Activated B cell treated with CpG ODN at 0.5 μM for 24 hours (primary cell): ENCODE measurements at places on chromosomes 1 and 21. TPM values are rescaled to one million over a fixed set of nuclear protein-coding genes. Genes with fewer than 3 reads are reported as not detected.

GRCh38 chr1:12532405-12533315 lies 85.3 kb downstream of the DHRS3 start:
- no peaks in the 10 kb centered on the region for H3K27me3 ChIP-seq
- H3K27ac ChIP-seq = no peak overlapping the region
- H3K4me1 ChIP-seq = no peaks in the 10 kb centered on the region
- no peak for DNase-seq
- peaks cover 9% of the 10 kb centered on the region for H3K36me3 ChIP-seq

GRCh38 chr1:228935855-228936727 lies 200.8 kb downstream of the RHOU start:
- no peaks in the 10 kb centered on the region for H3K36me3 ChIP-seq
- H3K4me3 ChIP-seq = no peak overlapping the region
- DNase-seq = no peak
- no peak overlapping the region for H3K27ac ChIP-seq

- H3K36me3 ChIP-seq = no peaks in the 10 kb centered on the region
- H3K4me3 ChIP-seq = no peak overlapping the region
- no peak for DNase-seq
Measured at GRCh38 chr1:68384872-68385411, 64.8 kb downstream of the RPE65 start.

GRCh38 chr1:43992232-43992995 lies 1.0 kb downstream of the CCDC24 start:
- H3K36me3 ChIP-seq = peaks cover 2% of the 10 kb centered on the region
- no peaks in the 10 kb centered on the region for H3K27me3 ChIP-seq
- H3K4me1 ChIP-seq = peaks cover 36% of the 10 kb centered on the region
- DNase-seq = no peak

DNA sequence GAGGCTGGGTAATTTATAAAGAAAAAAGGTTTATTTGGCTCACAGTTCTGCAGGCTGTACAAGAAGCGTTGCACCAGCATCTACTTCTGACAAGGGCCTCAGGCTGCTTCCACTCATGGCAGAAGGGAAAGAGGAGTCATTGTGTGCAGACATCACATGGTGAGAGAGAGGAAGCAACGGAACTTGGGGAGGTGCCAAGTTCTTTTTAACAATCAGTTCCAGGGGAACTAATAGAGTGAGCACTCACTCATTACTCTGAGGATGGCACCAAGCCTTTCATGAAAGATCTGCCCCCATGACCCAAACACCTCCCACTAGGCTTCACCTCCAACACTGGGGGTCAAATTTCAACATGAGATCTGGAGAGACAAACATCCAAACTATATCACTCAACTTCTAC lies 77.2 kb downstream of the DDAH1 start:
- peaks cover 4% of the 10 kb centered on the region for H3K36me3 ChIP-seq
- H3K4me1 ChIP-seq = no peaks in the 10 kb centered on the region
- H3K4me3 ChIP-seq = no peak overlapping the region
- H3K27ac ChIP-seq = no peak overlapping the region

DNA sequence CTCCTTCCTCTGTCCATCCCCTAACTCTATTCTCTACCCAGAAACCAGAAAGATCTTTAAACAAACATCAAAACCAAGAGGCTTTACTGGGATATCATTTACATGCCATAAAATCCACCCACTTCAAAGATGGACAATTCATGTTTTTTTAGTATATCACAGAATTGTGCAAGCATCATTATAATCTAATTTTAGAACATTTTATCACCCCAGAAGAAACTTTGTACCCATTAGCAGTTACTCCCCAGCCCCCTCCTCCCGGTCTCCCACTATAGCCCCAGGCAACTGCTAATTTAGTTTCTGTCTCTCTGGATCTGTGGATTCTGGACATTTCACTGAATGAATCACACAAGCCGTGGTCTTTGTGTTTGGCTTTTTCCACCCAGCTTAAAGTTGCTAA lies 4.8 kb upstream of the SELENON start:
- no peak for DNase-seq
- H3K27me3 ChIP-seq = no peaks in the 10 kb centered on the region
- no peak overlapping the region for H3K27ac ChIP-seq
- H3K4me3 ChIP-seq = no peak overlapping the region

DNA sequence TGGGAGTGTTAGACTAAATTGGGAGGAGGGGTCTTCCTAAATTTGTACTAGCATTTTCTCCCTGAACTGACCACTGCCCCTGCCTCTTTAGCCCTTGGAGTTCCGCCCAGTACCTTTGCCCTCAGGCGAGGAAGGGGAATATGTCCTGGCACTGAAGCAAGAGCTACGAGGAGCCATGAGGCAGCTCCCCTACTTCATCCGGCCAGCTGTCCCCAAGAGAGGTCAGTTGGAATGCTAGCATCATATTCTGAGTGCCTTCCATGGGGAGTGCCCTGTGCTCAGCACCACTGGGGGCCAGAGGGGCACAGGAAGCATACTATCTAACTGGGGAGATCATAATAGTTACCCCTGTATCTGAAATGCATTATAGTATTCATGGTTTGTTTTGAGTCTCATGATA lies 10.7 kb downstream of the POLR3GL start:
- H3K4me3 ChIP-seq = no peak overlapping the region
- no peak overlapping the region for H3K27ac ChIP-seq
- H3K27me3 ChIP-seq = no peaks in the 10 kb centered on the region
- no peak for DNase-seq
- H3K4me1 ChIP-seq = peaks cover 2% of the 10 kb centered on the region
- H3K36me3 ChIP-seq = peaks cover 12% of the 10 kb centered on the region

- peaks cover 89% of the 10 kb centered on the region for H3K36me3 ChIP-seq
- peaks cover under 1% of the 10 kb centered on the region for H3K4me1 ChIP-seq
- no peak for DNase-seq
- no peak overlapping the region for H3K27ac ChIP-seq
- H3K27me3 ChIP-seq = no peaks in the 10 kb centered on the region
Measured at GRCh38 chr1:169866577-169866976, 27.1 kb downstream of the SCYL3 start.

DNA sequence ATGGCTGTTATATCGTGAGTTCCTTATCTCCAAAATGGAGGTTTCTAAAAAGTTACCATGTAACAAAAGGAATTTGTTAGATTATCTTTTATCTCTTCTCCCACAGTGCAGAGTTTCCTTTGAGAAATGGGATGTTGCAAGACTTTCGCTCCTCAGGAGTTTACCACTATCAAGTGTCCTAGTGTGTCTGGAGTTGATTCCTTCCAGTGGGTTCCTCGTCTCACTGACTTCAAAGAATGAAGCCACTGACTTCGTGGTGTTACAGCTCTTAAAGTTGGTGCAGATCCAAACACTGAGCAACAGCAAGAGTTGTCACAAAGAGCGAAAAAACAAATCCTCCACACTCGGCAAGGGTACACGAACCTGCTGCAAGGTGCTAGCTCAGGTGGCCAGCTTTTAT lies 37.0 kb downstream of the SPAG17 start:
- H3K36me3 ChIP-seq = no peaks in the 10 kb centered on the region
- no peak overlapping the region for H3K4me3 ChIP-seq
- H3K27ac ChIP-seq = no peak overlapping the region
- DNase-seq = no peak
- no peaks in the 10 kb centered on the region for H3K4me1 ChIP-seq
- peaks cover 2% of the 10 kb centered on the region for H3K27me3 ChIP-seq

DNA sequence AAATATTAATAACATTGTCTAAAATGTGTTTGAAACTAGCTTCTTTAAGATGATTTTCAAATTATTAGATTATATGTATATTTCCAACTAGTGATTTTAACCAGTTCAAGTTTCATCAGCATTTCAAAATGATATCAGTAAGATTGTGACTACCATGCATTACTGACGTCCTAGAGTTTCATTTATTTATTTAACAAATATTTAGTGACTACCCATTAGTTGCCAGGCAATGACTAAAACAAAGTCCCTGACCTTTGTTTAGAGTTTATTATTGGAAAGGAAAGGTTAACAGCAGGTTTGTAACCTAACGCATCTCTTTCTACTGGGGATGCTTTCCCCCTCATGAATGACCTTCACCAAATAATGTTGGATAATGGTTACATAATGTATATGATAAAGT lies 7.6 kb upstream of the C4BPB start:
- no peak overlapping the region for H3K27ac ChIP-seq
- peaks cover 5% of the 10 kb centered on the region for H3K4me1 ChIP-seq
- H3K36me3 ChIP-seq = no peaks in the 10 kb centered on the region

DNA sequence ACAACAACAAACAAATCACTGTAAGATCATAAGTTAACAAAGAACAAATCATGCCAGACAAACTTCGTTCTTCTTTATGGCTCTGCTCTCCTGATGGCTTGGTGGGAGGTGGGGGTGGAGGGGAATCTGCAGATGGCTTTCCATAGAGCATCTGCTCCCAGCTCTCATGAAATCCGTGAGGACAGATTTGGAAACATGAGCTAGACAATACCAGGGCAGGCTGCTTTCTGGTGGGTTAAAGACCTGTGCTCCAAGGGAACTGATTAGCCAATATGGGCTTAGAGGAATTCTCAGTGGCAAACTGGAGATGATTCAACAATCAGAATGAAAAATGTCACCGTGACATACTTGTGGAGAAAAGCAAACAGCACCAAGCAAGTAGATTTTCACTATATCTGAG lies 69.4 kb upstream of the TLR5 start:
- no peak overlapping the region for H3K4me3 ChIP-seq
- peaks cover 10% of the 10 kb centered on the region for H3K27me3 ChIP-seq
- no peaks in the 10 kb centered on the region for H3K4me1 ChIP-seq
- no peak for DNase-seq
- H3K27ac ChIP-seq = no peak overlapping the region
- H3K36me3 ChIP-seq = no peaks in the 10 kb centered on the region

GRCh38 chr1:181508486-181509165 lies 25.3 kb downstream of the CACNA1E start:
- H3K4me1 ChIP-seq = peaks cover 56% of the 10 kb centered on the region
- peak overlapping the region; percentile 67 for H3K4me3 ChIP-seq
- H3K27me3 ChIP-seq = no peaks in the 10 kb centered on the region
- H3K27ac ChIP-seq = peak overlapping the region; percentile 85
- no peak for DNase-seq
- H3K36me3 ChIP-seq = no peaks in the 10 kb centered on the region

- H3K36me3 ChIP-seq = no peaks in the 10 kb centered on the region
- peak within 1 kb of the TSS; percentile 87 for H3K27ac ChIP-seq
- H3K27me3 ChIP-seq = no peaks in the 10 kb centered on the region
- peak within 1 kb of the TSS; percentile 93 for H3K4me3 ChIP-seq
- peak; percentile 96 for DNase-seq
Measured at GRCh38 chr1:40665335-40666171, at the start of gene RIMS3. TSS of gene RIMS3 (minus strand) at chr1:40665682. CDS start at chr1:40641925, 23,757 bp downstream.

GRCh38 chr1:19096036-19096833 lies 113.8 kb downstream of the UBR4 start:
- no peaks in the 10 kb centered on the region for H3K27me3 ChIP-seq
- H3K36me3 ChIP-seq = peaks cover 99% of the 10 kb centered on the region
- H3K27ac ChIP-seq = no peak overlapping the region
- H3K4me1 ChIP-seq = no peaks in the 10 kb centered on the region

HOOK1 gene
- total RNA-seq = 9.9 and 11.5 TPM in 2 replicates

HHIPL2 gene
- total RNA-seq = 0.86 and 1.5 TPM in 2 replicates

IFI44 gene
- 9.2 and 10.4 TPM in 2 replicates for total RNA-seq

LCE3E gene
- not detected in 2 replicates for total RNA-seq

LRRC39 gene
- 0.71 and 0.75 TPM in 2 replicates for total RNA-seq

ATP5PO gene
- total RNA-seq = 169 and 193 TPM in 2 replicates

TMEM125 gene
- total RNA-seq = not detected in 2 replicates

UMODL1 gene
- 0.04 TPM in 1 of 2 replicates, not detected in the other for total RNA-seq

ITLN2 gene
- not detected in 2 replicates for total RNA-seq

UBXN10 gene
- total RNA-seq = 0.04 and 0.05 TPM in 2 replicates

CFHR1 gene
- not detected in 2 replicates for total RNA-seq
